ENCODE measurements at places on chromosomes 1 and 21.

DNA sequence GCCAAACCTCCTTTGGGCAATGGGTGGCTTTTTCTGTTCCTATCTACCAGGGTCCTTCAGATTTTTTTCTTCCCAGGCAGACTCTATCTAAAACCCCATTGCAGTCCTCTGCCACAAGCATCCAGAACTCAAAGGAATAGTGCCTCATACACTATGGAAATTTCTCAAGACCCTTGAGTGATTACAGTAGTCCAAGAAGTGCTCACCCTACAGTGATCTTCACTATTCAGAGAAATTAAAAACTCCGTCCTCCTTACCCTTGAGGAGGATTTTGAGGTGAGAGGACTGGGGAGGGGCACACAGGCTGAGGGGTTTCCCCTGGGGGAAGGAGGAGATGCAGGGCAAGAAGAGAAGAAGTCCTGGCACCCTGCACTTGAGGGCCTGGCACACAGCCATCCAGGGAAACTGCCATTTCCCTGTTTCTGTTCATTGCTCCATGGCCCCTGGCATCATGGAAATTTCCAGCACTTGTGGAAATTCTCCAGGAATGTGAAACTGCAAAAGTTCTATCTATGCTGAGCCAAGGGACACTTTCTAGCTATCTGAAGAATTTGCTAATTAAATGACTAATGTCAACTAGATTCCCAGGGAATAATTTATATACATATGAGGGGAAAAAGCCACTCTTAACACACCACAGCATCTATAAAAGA is 102.5 kb upstream of the ATP1B1 start:
- DNase-seq, result no peak

DNA sequence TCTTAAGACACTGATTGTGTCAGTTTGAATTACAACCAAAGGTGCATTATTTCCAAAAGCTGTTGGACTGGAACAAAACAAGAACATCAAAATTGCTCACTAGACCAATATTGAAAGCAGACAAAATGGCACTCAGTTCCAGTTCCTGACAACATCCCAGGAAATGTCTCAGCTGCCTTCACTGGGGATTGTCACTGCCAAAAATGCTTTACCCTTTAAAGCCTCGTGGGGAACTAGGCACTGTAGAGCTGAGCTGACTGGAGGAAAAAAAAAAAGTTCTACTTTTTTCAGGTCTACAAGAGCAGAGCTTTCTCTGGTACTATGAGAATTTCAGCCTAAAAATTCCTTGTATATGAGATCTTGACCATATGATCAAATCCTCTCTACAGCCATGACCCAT is 21.9 kb downstream of the GPR52 start:
- DNase-seq, result no peak

- no peak for DNase-seq
Measured at GRCh38 chr1:68542586-68542985, 45.7 kb upstream of the DEPDC1 start.

- no peak for DNase-seq
Measured at GRCh38 chr21:33916200-33916567, 580 bp upstream of the ATP5PO start.

DNA sequence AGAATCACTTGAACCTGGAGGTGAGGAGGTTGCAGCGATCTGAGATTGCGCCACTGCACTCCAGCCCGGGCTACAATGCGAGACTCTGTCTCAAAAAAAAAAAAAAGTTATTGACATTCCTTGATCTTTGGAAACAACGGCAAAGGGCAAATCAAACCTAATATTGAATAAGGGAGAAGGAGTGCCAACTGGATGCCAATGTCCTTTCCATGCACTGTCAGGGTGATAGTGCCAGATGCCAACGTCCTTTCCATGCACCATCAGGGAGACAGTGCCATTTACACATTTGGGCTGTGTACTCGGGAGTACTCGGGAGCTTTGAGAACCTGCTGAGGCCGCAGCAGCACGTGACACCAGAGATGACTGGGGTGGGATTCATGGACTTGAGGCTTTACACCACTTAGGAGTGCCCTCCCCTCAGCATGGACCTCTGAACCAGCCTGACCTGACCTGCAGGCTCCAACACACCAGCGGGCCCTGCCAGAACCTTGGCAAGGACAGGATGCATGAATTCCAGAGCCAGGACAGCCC is 34.5 kb upstream of the SOD1 start:
- DNase-seq, result no peak

- DNase-seq, result no peak
Measured at GRCh38 chr1:109806733-109807400, 43.1 kb upstream of the EPS8L3 start.

GRCh38 chr21:21163904-21164303 is 165.7 kb downstream of the NCAM2 start:
- DNase-seq, result no peak

DNA sequence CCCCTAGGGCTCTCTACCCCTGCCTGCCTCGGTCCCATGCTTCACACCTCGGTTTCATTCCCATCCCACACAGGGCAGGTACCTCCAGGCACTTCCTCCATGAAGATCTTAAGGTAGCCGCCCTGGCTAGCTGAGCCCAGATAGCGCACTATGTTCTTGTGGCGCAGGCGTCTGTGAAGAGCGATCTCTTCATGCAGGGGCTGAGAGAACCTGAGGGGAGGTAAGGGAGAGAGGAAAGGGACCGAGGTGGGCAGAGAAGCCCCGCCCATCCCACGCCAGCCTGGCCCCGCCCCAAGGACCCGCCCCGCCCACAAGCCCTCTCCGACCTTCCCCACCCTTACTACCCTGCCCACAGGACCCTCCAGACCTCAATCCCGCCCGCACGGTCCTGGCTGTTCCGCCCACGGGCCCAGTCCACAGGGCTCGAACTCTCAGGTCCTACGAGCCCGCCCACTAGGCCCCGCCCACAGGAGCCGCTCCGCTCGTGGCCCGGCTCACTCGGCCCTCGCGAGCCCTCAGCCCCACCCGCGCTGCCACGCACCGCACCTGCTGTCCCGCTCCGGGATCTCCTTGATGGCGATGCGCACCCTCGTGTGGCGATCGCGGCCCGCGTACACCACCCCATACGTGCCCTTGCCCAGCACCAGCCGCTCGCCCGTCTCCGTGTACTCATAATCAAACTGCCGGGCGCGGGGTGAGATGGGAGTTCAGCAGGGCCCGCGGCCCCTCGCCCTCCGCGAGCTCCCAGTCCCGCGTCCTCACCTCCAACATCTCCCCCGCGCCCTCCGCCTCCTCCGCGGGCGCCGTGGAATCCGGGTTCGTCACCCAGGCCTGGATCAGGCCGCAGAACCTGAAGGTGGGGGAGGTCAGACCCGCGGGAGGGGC is 6.4 kb downstream of the MAP3K6 start:
- peak; percentile 76 for DNase-seq

- DNase-seq, result no peak
Measured at GRCh38 chr1:156069490-156070455, 8.8 kb downstream of the RAB25 start.

- peak; percentile 89 for DNase-seq
Measured at GRCh38 chr1:29271724-29272123, 35.4 kb downstream of the PTPRU start.

- no peak for DNase-seq
Measured at GRCh38 chr1:23422941-23423340, 1.6 kb downstream of the TCEA3 start.

DNA sequence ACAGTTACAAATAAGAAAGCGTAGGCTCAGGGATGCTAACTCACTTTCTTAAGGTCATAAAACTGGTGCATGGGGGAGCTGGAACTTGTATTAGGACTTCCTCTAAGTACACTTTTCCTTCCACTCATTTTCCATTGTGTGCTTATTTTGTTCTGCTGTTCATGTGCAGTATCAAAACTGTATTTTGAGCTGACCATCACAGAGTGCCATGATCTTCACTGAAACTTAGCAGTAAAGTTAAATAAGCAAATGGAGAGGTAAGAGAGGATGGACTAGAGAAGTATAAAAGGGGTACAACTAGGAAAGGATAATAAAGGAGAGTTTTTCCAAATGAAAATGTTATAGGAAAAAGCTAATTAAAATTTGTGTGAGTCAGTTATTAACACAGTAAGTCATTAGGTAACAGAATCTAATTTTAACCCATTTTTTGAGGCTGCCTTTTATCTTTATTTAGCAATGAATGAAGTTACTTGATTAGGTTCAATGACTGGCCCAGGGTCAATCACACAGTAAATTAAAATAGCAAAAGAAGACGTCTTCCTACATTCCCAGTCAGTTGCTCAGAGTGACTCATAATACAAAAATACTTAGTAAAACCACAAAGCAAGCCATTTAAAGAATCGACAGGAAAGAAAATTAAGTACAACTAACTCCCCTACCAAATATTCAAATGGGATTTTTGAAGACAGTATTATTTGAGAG is 165.8 kb upstream of the C1orf105 start:
- no peak for DNase-seq

DNA sequence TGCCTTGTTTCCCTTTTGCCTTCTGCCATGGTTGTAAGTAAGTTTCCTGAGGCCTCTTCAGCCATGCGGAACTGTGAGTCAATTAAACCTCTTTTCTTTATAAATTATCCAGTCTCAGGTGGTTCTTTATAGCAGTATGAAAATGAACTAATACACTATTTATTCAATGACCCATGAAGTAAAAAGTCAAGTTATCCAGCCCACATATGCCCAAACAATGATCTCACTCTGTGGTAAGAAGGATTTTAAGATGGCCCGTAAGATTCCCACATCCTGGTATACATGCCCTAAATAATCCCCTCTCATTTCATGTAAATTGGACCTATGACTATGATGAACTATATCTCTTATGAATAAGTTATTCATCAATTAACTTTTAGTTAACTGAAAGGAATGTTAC is 1008.3 kb upstream of the B3GALT2 start:
- DNase-seq, result no peak

DNA sequence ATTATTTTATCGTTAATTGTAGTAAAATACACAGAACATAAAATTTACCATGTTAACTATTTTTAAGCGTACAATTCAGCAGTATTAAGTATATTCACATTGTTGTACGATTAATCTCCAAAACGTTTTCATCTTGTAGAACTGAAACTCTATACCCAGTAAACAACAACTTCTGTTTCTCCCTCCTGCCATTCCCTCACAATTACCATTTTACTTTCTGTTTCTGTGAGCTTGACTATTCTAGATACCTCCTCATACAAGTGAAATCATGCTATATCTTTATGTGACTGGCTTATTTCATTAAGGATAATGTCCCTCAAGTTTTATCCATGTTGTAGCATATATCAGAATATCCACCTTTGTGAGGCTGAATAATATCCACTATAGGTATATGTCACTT is 156.8 kb downstream of the ST6GALNAC3 start:
- DNase-seq, result no peak

DNA sequence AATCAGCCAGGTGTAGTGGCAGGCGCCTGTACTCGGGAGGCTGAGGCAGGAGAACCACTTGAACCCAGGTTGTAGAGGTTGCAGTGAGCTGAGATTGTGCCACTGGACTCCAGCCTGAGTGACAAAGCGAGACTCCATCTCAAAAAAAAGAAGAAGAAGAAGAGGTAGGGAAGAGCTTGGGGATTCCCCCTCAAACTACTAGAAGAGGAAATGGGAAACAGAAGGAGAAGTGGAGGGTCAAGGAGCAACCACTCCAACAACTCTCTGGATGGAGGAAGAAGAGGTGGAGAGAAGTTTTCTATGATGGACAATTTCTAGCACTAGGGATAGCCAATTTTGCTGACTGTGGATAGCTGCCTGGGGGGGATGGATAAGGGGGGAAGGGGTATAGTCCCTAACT is 14.9 kb upstream of the SLAMF9 start:
- peak; percentile 3 for DNase-seq

DNA sequence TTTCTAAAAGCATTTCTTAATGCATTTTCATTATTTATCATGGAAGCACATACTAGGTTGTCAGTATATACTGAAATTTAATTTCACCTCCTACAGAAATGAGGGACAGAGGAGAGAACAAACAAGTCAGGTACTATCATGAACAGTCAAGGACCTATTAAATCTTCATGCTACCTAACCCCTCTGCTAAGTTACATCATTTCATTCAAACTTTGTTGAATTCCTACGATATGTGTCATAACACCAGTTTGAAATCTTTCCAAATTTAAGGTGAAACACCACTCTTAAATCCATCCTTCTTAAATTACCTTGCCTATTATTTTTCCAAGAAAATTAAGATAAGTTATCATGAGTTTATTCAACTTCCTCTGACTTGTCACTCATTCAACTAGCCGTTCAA is 78.9 kb downstream of the DENND1B start:
- DNase-seq, result no peak

DNA sequence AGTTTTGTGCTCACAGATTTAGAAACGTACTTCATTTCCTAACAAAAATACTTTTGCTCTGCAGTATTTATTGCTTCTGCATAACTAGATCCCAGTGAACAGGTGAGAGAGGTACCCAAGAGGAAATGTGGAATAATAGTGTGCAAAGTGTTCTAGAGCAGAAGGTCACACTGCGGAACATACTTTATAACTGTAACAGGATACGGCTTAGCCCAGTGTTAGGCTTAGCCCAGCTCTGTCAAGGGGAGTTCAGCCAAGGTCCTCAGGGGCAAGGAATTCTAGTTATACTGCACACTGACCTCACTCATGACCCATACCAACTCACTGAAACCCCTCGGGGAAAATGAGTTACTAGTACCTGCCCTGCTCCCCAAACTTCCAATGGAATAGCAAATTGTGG is 55.3 kb downstream of the PTPN14 start:
- no peak for DNase-seq

DNA sequence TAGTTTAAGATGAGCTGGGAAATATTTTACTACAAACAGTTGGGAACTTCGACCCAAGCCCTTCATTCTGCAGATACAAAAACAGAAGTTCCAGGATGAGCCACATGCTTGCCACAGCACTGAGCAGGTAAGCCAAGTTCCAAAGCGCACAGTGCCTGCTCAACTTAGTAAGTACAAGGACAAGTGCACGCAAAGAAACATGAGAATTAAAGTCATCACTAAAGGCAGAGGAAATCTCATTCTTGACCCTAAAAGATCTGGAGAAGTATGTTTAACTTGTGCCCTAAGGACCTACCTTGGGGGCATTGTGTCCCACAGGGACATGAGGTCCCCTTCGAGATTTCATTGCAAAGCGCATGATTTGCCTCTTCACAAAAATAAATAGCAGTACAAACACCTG is 1.2 kb upstream of the UBAP2L start:
- DNase-seq, result no peak

DNA sequence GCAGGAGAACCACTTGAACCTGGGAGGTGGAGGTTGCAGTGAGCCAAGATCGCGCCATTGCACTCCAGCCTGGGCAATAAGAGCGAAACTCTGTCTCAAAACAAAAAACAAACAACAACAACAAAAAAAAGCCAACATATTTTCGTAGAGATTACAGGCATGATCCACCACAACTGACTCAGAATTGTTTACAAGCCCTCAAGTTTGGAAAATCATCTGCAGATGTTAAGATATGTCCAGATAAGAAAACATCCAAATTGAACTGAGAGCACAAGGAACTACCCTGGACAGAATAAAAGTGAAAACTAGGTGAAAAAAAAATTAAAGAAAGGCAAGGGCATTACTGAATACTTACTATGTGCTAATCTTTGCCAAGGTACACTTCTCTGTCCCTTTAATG is 89.8 kb upstream of the WLS start:
- no peak for DNase-seq

GRCh38 chr1:224900062-224900630 is 29.3 kb upstream of the DNAH14 start:
- DNase-seq, result no peak

- DNase-seq, result no peak
Measured at GRCh38 chr1:16248603-16249516, 11.9 kb upstream of the CPLANE2 start.

GRCh38 chr1:72105201-72105600 is 177.1 kb downstream of the NEGR1 start:
- no peak for DNase-seq

GRCh38 chr1:29470788-29471119 is 234.4 kb downstream of the PTPRU start:
- no peak for DNase-seq

Data from H9 (cell line).